ENCODE measurements at places on chromosomes 2 and 18.

DNA sequence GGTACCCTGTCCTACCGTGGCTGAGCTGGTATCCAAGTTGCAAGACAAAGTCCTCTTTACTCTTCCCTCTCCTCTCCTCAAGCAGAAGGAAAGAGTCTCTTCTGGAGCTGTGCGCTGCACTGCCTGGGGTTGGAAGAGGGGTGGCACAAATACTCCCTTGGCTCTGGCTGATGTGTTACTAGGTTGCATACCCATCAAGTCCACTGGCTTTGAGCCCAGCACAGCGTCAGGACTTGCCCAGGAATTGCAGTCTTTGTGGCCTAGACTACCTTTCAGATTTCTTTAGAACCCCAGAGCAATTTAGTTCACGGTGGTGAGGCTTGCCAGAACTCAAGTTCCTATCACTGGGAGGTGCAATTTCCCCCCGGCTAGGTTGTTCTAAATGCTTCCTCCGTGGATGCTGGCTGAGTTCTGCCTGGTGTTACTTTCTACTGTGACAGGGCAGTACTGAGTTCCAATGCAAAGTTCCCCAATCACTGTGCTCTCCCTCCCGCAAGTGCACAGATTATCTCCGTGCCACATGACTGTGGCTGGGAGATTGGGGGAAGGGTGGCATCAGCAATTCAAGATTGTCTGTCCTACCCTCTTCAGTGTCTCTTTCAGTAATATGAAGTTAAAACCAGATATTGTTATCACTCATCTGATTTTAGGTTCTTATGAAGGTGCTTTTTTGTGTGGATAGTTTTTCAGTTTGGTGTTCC lies 13.4 kb downstream of the MYO3B start:
- DNase-seq, result no peak

DNA sequence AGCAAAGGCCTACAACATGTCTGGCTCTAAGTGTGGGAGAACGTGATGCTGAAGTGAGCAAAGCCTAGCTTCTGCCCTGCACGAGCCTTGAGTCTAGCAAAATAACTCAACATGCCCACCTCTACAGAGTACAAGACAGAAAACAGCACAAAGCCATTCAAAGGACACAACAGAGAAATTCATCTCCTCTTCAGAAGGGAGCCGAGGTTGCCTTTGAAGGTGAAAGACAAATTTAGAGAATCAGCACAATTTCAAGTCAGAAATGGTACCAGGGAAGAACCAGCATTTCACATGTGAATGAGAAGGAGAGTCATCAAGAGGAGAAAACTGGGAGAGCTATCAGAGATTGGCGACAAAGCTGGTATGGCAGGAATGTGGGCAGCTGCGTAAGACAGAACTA lies 21.7 kb upstream of the CYTIP start:
- DNase-seq, result no peak

DNA sequence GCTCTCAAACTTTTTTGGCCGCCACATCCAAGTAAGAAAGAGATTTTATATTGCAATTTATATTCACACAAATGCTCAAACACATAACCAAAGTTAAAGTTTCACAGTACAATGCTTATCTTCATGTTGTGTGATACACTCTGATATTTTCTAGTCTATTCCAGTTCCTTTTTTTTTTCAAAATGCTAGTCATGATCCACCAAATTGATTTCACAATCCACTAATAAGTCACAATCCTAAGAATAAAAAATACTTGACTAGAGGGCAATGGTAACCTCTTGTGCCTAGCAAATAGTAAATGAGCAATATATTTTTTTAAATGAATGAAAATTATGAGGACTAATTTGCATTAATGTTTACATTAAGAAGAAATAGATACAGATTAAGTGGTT lies 5.8 kb upstream of the PTPN4 start:
- DNase-seq, result no peak

GRCh38 chr2:128607911-128608506 lies 289.3 kb upstream of the HS6ST1 start:
- DNase-seq, result no peak

GRCh38 chr18:7524786-7525185 lies 42.3 kb upstream of the PTPRM start:
- no peak for DNase-seq

- no peak for DNase-seq
Measured at GRCh38 chr2:3134026-3134571, 243.5 kb downstream of the EIPR1 start.

GRCh38 chr18:45879681-45880655 lies 54.5 kb downstream of the SIGLEC15 start:
- peak; percentile 40 for DNase-seq

GRCh38 chr2:26989156-26989555 lies 18.7 kb downstream of the MAPRE3 start:
- no peak for DNase-seq

DNA sequence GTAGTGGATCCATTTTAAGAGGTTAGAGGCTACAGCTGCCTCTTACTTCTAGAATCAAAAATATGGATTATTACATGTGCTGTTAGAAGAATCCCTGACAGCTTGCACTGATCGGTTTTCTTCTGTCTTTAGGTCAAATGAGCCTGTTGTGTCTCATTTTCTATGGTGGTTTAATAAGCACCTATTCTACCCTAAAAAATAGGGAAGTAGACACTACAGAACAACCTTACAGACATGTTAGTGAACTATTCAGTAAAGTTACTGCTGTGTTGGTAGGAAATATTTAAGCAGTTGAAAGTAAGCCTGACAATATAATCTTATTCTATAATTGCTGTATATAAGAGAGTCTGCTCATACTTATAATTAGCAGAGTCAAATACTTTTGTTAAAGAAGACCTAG lies 168.5 kb upstream of the NOSTRIN start:
- DNase-seq, result no peak

DNA sequence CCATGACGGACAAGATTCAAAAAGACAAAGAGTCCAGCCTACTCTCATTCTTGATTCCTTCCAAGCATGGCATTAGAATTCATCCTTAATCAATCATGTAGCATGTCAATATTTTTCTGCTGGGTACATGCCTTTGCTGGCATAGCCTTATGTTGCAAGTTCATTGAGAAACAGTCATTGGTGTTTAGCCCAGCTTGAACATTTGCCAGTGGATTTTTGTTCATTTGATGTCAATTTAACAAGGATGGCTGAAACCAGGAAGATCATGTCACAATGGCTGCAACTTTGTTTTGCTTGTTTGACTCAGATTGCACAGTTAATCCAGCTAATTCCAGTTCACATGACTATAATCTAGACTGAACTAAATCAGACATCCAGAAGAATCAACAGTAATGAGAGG lies 1132.2 kb downstream of the LRP1B start:
- no peak for DNase-seq

- no peak for DNase-seq
Measured at GRCh38 chr2:159155320-159155719, 131.2 kb downstream of the WDSUB1 start.

DNA sequence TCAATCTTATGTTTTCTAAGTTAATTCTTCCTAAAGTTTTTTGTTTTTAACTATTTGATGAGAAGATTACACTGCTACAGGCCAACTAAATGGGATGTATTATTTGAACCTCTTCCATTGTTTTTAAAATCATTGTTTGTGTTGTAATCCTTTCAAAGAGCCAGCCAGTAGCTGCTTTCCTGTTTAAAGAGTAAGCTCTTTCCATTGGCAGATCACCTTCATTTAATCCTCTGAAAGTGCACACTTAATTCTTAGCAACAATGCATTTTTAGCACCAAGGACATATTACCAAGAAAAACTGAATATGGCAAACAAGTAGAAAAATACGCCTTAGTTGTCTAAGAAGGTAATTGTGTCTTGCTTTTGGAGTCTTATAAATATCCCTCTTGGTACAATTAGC lies 54.0 kb downstream of the MEIS1 start:
- no peak for DNase-seq

DNA sequence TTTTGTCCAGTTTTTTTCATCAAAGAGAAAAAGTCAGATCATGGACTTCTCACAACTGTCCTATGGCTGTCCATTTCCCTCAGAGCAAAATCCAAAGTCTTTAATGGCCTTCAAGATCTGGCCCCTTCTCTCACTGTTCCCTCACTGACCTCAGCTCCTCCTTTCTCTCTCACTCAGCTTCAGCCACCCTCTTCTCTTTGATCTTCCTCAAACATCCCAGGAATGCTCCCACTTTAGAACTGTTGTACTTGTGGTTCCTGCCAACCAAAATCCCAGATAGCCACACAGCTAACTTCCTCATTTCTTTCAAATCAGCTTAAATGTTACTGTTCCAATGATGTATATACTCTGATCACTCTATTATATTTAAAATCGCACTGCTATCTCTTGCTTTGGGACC lies 82.9 kb downstream of the NUP35 start:
- no peak for DNase-seq

- DNase-seq, result no peak
Measured at GRCh38 chr18:31497836-31498573, at the start of gene DSG2. Gene DSG2, plus strand, starts transcription at chr18:31498177. Its CDS starts 75 bp downstream, at chr18:31498252.

GRCh38 chr2:197674060-197674459 lies 1.3 kb downstream of the RFTN2 start:
- no peak for DNase-seq

- no peak for DNase-seq
Measured at GRCh38 chr2:208269091-208269490, 3.0 kb downstream of the PIKFYVE start.

- peak; percentile 74 for DNase-seq
Measured at GRCh38 chr2:9656270-9656766, 25.5 kb upstream of the YWHAQ start.

DNA sequence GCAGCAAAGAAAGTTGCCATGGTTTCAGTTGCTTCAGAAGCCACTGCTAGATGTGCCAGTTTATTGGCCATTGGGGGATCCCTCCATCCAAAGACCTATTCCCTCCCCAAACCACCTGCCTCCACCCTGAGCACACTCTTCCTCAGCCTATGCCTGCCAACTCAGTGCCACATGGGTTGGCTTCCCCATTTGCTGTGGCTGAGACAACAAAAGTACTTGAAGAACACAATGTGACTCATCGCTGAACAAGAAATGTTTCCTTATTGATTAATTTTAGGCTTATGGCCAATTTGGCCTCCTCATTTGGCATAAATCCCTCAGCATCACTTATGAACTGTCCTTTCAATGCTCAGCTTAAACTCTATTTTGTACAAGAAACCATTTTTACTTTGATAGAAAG lies 215.9 kb downstream of the TMEM247 start:
- no peak for DNase-seq

DNA sequence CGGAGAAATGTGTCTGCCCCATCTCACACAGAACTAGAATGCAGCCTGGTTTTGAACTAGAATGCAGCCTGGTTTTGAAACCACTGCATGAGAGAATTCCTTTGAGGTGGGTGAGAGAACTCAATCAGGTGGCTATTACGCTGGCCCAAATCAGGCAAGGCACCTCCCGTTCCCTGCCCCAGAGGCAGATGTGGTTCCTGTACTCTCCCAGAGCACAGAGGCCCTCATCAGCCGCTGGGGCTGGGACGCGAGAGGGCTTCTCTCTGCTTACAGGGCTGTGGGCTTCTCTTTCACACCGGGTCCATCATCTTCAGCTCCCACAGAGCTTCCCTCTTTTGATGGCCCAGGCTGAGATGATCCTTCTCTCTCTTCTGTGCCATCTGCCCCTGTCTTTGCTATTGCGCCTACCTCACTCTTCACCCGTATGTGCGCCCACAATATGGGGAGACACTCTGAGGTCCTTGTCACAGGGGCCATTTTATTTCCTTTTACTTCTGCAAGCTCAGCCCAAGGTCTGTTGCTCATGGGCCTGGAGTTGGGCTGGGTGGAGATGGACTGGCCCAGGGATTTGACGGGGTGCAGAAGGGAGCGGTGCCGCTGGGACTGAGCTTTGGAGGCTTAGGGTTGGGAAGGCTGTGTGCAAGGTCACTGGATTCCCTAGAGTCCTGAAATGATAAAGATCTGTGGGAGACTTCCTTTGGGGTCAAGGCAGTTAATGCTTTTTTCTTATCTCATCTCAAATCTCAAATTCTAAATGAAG lies 84.4 kb upstream of the HS6ST1 start:
- no peak for DNase-seq

GRCh38 chr2:28507796-28508764 lies 12.2 kb downstream of the PLB1 start:
- DNase-seq, result no peak

DNA sequence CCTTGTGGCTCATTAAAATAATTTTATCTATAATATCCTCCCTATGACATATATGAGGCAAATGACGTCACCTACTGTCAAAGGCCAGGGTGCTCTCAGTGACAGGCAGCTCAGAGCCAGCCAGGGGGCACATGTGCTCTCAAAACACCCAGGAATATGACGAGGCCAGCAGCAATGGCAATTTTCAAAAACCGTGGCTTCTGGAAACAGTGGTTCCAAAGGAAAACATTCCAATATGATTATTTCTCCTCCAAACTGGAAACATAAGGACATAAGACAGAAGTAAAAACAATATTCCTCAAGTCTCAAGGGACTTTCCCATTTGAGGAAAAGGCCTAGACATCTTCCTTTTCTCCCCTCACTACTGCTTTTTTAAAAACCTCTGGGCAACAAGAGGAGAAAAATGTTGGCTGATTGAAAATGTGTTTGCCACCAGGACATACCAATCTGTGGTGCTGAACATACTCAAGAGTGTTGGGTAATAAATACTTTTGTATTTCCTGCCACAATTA lies 40.8 kb downstream of the RNF152 start:
- DNase-seq, result no peak

- DNase-seq, result no peak
Measured at GRCh38 chr2:3628800-3629199, 29.2 kb upstream of the ALLC start.

DNA sequence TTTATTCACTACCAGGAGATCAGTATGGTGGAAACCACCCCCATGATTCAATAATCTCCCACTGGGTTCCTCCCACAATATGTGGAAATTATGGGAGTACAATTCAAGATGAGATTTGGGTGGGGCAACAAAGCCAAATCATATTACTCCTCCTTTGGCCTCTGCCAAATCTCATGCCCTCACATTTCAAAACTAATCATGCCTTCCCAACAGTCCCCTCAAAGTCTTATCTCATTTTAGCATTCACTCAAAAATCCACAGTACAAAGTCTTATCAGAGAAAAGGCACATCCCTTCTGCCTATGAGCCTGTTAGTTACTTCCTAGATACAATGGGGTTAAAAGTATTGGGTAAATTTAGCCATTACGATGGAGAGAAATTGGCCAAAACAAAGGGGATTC lies 989.5 kb upstream of the CNTNAP5 start:
- no peak for DNase-seq

- no peak for DNase-seq
Measured at GRCh38 chr2:236262238-236262637, 2.0 kb downstream of the ASB18 start.

GRCh38 chr2:43169987-43170386 lies 56.4 kb downstream of the ZFP36L2 start:
- DNase-seq, result peak; percentile 53

- no peak for DNase-seq
Measured at GRCh38 chr2:147374423-147374811, 470.4 kb upstream of the ACVR2A start.

DNA sequence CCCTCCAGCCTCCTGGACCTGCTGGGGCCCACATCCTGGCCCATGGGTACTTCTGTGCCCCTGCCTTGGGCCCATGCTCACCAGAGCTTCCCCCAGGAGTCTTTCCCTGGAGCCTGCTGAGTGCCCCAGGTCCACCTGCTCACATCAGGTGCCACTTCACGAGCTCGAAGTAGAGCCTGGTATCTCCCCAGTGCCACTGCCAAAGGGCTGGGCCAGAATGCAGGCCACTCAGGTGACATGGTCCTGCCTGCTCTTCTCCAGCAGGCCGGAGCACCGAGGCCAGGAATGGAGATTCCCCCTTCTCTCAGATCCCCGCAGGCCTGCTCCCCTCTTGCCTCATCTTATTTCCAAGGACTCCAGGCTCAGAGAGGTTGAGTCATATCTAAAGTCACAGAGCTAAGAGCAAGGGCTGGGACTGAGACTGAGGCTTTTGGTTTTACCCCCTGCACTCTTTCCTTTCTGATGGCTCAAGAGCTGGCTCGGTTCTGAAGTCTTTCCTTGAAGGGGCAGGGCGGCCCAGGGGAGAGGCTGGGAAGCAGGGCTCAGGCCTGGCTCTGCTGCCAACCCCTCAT lies 79.2 kb downstream of the HS1BP3 start:
- no peak for DNase-seq
